ENCODE measurements at places on chromosomes 7 and 10. TPM values are rescaled to one million over a fixed set of nuclear protein-coding genes. Genes with fewer than 3 reads are reported as not detected.

DNA sequence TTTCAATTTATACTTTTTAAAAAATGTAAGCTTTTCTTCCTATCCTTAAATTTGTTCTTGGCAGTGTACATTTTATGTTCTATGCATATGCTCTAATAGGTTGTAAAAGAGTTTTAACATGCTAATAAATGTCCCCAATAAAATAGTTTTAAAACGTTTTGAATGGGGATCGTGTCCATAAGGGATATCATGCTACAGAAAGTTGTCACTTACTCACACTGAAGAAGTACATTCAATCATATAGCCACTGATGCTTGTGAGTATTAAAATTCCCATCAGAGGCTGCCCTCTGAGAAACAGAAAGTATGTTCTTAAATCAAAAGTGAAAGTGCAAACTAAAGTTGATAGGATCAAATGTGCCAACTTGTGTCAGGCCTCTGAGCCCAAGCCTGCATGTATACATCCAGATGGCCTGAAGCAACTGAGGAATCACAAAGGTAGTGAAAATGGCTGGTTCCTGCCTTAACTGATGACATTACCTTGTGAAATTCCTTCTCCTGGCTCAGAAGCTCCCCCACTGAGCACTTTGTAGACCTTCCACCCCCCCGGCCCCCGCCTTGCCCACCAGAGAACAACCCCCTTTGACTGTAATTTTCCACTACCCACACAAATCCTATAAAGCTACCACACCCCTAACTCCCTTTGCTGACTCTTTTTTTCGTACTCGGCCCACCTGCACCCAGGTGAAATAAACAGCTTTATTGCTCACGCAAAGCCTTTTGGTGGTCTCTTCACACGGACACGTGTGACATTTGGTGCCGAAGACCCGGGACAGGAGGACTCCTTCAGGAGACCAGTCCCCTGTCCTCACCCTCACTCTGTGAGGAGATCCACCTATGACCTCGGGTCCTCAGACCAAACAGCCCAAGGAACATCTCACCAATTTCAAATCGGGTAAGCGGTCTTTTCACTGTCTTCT, 877 bp upstream of the NOD1 start:
- peak overlapping the region; percentile 89 for H3K27ac ChIP-seq
- no peaks in the 10 kb centered on the region for H3K36me3 ChIP-seq
- peak overlapping the region; percentile 57 for H3K4me3 ChIP-seq

DNA sequence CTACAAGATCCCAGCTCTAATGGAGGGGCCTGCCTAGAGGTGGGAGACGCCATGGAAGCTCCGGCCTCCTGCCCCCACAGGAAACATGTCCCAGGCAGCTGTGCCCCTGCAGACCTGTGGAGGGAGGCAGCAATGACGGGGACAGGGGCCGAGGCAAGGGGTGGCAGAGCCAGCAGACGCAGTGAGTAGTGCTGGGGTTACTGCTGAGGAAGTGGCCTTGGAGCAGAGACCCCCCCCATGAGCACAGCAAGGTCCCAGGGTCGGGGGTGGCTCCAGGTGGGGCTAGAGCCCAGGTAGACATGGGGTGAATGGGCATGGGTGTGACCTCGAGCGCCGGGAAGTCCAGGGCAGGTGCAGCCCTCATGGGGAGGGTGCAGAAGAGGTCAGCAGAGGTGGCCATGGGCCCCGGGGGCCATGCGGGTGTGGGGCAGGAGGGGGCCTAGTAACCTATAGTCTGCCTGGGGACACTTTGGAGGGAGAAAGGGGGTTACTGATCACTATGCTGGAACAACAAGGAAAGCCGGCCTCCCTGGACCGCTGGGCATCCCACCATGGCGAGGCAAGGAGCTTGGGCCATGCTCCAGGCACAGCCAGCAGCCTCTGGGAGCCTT, 45.5 kb downstream of the JAKMIP3 start:
- no peak overlapping the region for H3K27ac ChIP-seq
- H3K27me3 ChIP-seq = no peaks in the 10 kb centered on the region
- H3K4me3 ChIP-seq = no peak overlapping the region
- no peak for DNase-seq

DNA sequence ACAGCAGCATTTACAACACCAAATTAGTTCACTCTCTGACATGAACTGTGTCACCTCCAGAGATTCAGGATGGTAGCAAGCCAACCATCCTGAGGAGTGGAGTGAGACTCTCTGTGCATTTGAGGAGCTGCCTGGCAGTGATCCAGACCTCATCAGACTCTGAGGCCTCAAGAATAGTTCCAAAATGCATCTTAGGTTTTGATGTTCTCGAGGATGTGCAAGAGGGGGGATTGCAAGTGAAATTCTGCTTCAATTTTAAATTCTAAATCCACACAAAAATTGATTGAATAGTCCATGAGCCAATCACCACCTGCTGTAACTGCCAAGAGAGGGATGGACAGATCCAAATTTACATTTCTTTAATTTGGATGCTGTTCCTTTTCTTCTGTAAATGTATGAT, 49.7 kb downstream of the SLK start:
- no peaks in the 10 kb centered on the region for H3K4me1 ChIP-seq
- H3K4me3 ChIP-seq = no peak overlapping the region
- no peaks in the 10 kb centered on the region for H3K27me3 ChIP-seq
- no peak overlapping the region for H3K27ac ChIP-seq
- no peak for DNase-seq
- H3K36me3 ChIP-seq = peaks cover 48% of the 10 kb centered on the region

DNA sequence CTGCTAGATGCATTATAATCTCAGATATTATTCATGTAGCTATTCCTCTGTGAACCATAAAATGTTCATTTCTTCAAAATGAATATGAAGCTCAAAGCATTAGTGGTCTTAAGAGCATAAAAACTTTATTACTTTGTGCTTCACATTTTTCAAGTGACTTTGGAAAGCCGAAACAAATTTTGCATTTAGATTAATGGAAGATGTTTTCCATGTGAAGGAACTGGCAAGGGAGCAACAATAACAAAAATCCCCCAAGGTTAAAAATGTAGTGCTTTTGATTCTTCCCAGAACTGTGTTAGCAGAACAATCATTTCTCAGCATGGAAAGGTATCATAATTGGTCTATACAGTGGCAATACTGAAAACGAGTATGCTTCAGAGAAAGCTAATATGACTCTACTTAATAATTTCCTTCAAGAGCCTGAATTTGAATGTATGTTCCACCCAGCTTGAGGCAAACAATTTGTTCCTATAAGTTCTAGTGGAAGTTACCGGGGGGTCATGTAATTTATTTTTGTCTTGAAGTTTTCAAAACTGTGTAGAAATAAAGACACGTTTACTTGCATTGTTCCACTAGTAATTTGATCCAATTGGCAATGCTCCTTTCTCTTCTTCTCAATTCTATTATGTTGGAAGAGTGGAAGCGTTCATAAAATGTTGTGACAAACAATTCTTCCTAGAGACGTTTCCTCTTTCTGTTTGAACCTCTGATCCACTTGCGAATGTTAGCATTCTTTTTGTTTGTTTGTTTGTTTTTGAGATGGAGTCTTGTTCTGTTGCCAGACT, 665.4 kb downstream of the AUTS2 start:
- H3K36me3 ChIP-seq = no peaks in the 10 kb centered on the region
- H3K4me1 ChIP-seq = no peaks in the 10 kb centered on the region
- DNase-seq = no peak
- H3K4me3 ChIP-seq = no peak overlapping the region
- H3K27me3 ChIP-seq = no peaks in the 10 kb centered on the region

DNA sequence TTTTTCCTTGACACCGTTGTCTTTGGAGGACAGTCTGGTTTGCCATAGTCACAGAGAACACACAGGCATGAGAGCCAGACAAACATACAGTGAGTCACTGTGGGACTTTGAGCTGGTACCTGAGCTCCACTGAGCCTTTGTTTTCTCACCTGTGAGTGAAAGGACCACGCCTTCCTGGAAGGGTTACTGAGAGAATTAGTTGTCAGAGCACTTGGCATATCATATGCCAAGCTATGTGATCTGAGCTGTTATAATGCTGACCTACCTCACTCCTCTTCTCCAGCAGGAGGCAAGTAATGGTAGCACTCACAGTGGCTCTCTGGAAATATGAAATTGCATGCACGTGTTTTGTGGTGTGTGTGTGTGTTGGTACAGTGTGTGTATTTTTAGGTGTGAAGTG, 59.7 kb downstream of the CXCL12 start:
- peaks cover 21% of the 10 kb centered on the region for H3K4me1 ChIP-seq
- H3K4me3 ChIP-seq = no peak overlapping the region
- peak overlapping the region; percentile 86 for H3K27ac ChIP-seq
- H3K27me3 ChIP-seq = no peaks in the 10 kb centered on the region
- peak; percentile 87 for DNase-seq

- DNase-seq = no peak
- peaks cover 4% of the 10 kb centered on the region for H3K36me3 ChIP-seq
- H3K4me3 ChIP-seq = no peak overlapping the region
- H3K4me1 ChIP-seq = no peaks in the 10 kb centered on the region
- H3K27me3 ChIP-seq = no peaks in the 10 kb centered on the region
Measured at GRCh38 chr7:120966961-120967360, 16.4 kb downstream of the ING3 start.

GRCh38 chr7:20220293-20220761, 3.1 kb upstream of the MACC1 start:
- no peak for DNase-seq
- H3K27me3 ChIP-seq = no peaks in the 10 kb centered on the region
- H3K27ac ChIP-seq = peak overlapping the region; percentile 85
- H3K4me1 ChIP-seq = peaks cover 38% of the 10 kb centered on the region
- no peak overlapping the region for H3K4me3 ChIP-seq

DNA sequence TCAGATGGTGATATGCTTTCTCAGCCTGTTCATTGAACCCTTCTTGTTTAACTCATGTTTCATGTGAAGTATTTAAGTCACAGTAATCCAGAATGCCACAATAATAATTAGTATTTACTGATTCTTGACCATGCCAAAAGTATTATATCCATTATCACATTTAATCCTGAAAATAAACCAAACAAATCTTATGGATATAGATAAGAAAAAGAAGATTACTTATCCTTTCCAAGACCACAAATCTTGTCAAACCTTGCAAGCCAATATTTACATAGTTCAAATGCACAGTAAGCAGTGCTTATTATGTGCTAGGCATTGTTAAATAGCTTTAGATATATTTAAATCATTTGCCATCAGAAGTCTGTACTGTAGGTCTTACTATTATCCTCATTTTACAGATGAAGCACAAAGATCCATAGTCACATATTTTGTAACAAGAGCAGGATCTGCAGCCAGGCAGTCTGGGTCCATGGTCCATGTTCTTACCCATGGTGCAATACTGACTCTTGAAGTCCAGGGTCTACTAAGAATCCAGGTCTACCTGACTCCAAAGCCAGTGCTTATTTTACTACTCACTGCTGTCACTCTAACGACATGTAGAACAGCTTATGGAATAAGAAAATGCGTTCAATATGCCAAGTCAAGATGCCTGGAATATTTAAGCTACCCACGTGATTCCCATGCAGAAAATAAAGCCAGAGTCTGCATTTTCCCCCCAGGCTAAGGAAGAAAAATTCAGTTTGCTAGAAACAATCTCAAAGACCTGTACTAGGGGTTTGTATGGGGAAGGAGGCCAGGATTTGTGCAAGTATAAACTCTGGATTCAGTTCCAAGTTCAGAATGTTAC, 984.8 kb upstream of the LRRTM3 start:
- no peaks in the 10 kb centered on the region for H3K4me1 ChIP-seq
- H3K4me3 ChIP-seq = no peak overlapping the region
- no peaks in the 10 kb centered on the region for H3K36me3 ChIP-seq
- no peak for DNase-seq
- H3K27me3 ChIP-seq = no peaks in the 10 kb centered on the region

- no peak overlapping the region for H3K27ac ChIP-seq
- H3K27me3 ChIP-seq = no peaks in the 10 kb centered on the region
- H3K4me1 ChIP-seq = no peaks in the 10 kb centered on the region
- no peaks in the 10 kb centered on the region for H3K36me3 ChIP-seq
Measured at GRCh38 chr7:106369816-106370215, 85.0 kb upstream of the NAMPT start.

DNA sequence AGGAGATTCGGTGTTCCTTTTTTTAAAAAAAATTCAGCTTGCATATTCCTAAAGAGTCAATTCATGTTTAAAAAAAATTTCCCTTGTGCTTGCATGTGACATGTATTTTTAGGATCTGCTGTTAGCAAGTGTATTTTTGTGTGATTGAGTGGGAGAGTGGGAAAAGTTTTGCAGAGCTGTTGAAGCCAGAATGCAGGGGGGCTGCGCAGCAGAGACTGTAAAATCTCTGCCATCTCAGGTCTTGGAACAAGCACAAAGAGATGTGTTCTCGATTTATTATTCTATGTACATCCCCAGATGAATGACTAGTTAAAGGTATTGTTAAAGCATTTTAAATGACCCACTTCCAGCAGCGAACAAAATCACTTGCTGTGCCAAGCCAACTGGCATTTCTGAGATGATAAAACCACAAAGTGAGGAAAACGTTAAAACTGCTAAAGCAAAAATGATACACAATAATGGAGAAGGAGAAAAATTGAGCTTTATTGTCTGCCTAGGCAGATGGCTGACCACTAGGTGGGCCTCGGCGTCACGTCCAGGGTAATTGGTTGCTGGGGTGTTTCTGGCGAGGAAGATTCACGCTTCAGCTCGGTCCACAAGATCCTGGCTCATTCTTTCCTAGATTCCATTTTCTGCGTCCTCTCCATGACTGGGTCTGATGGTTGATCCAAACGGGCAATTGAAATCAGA, 67.0 kb upstream of the ATRNL1 start:
- H3K27ac ChIP-seq = no peak overlapping the region
- no peak overlapping the region for H3K4me3 ChIP-seq
- DNase-seq = no peak
- H3K36me3 ChIP-seq = no peaks in the 10 kb centered on the region
- no peaks in the 10 kb centered on the region for H3K27me3 ChIP-seq

GRCh38 chr7:80044796-80045195, 89.8 kb upstream of the GNAI1 start:
- DNase-seq = no peak
- H3K4me3 ChIP-seq = no peak overlapping the region
- no peaks in the 10 kb centered on the region for H3K4me1 ChIP-seq
- no peak overlapping the region for H3K27ac ChIP-seq

DNA sequence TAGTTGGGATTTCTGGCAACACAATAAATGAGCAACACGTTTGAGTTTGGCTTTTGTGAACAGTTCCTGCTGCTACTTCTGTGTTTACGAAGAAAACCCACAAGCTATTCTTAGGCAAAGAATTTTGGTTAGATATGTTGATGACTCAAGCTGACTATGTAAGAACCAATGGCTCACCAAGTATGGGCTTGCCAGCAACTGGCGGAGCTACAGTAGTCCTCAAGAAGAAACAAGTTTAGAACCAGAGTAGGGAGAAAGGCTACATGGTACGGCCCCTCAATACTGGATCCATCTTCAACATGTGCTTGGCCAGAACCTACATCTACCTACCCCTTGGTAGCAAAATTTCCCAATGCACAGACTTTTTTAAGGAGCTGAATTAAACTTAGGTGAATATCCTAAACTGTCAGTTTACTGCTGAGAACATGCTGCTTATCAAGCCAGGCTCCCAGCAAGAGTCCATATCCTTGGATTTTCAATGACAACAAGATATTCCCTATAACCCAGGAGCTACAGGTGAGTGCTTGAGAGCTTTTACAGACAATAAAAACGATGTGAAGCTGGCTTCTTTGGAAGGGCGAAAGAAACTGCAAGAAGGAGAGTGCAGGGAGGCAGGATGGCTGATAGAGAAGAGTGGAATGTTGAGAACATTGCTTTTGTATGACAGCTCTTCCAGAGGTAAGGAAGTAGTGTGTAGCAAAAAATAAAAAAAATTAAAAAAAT, 74.3 kb upstream of the ASAH2 start:
- H3K36me3 ChIP-seq = no peaks in the 10 kb centered on the region
- H3K4me3 ChIP-seq = no peak overlapping the region
- peaks cover 4% of the 10 kb centered on the region for H3K4me1 ChIP-seq
- no peak overlapping the region for H3K27ac ChIP-seq

Gene ZNF488
- not detected for polyA plus RNA-seq

Gene NODAL
- not detected for polyA plus RNA-seq

Gene TAC1
- polyA plus RNA-seq = 0.66 TPM

Gene PNLIP
- 1,789 TPM for polyA plus RNA-seq

Gene CHPF2
- polyA plus RNA-seq = 38.6 TPM

Gene ETV1
- polyA plus RNA-seq = 1.4 TPM

All from pancreas (tissue), 10 donors.